HL-60 (cell line): ENCODE measurements at places on chromosomes 6 and 20.
A peak's percentile ranks its signal among the peaks of the same experiment; 100 is the strongest.

GRCh38 chr6:133697185-133697584 lies 191.7 kb upstream of the TCF21 start:
- DNase-seq, result no peak

DNA sequence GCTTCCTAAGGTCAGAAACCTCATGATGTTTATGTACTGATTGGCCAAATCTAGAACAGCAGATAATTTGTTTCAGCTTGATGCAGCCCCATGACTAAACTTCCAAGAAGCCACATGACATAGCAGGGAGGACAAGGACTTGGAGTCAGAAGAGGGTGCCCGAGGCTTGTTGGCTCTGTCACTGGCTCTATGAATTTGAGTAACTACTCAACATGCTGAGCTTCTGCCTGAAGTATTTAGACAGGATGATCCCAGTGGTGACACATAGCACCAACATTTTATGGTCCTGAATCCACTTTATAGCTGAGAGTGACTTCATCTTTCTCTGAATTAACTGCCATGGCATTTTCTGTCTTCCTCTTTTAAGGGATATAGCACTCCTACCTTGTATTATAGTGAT lies 13.5 kb upstream of the TBX18 start:
- no peak for DNase-seq

DNA sequence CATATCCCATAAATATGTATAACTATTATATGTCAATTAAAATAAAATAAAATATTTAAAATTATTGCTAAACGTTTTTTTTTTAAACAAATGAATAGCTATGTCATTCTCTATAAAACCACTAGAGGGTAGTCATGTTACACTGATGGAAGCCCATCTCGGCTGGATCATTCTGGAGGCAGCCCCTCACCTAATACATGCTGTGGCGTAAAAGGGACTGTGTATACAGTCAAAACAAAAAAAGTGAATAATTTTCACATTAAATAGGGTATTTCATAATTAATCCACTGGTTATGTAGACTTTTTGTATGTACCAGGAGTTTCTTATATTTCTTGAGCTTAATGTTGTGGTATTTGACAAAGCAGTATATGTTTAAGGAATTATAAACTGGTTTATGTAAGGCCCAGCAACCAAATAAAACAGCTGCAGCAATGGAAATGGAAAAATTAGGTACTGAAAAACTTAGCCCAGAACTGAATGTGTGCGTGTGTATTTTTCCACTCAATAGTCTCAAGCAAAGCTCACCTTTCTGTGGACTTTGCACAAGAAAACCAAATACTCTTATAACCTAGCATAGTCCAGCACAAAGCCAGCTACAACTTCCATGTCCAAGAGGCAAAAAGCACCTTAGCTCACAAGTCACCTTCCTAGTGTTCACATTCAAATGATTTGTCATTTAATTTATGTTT lies 81.7 kb downstream of the COL9A1 start:
- no peak for DNase-seq

- peak; percentile 11 for DNase-seq
Observed at GRCh38 chr6:28719275-28719940, 193.7 kb downstream of the GPX5 start.

GRCh38 chr6:31972709-31973350 lies 892 bp upstream of the DXO start:
- no peak for DNase-seq

GRCh38 chr20:33896509-33896908 lies 85.4 kb downstream of the CHMP4B start:
- DNase-seq, result no peak

DNA sequence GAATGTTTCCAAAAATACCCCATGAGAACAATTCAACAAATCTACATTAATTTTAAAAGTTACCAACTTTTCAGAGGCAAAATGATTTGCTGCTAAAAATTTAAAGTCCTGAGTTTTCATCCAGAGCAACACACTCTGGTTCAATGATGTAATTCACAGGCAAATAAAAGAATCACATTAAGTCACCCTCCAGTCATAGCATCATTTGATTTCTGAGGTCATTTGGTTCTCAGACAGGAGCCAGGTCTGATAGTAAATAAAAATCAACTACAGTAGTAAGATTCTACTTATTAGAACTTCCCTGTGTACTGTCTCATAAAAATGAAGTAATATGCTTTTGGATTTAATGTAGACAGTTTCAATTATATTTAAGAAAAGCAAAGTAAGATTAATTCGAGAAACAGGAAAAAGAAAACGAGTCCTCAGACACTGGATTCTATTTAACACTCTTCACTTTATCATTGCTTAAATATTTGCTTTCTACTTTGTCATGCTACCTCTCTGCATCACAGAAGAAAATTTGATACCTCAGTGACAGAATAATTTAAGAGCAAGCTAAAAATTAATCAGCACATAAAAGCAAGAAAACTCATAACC lies 25.8 kb downstream of the MAP7 start:
- no peak for DNase-seq

GRCh38 chr6:76435174-76435573 lies 362.7 kb upstream of the IMPG1 start:
- DNase-seq, result peak; percentile 32

GRCh38 chr6:8375916-8376315 lies 59.4 kb downstream of the SLC35B3 start:
- no peak for DNase-seq

DNA sequence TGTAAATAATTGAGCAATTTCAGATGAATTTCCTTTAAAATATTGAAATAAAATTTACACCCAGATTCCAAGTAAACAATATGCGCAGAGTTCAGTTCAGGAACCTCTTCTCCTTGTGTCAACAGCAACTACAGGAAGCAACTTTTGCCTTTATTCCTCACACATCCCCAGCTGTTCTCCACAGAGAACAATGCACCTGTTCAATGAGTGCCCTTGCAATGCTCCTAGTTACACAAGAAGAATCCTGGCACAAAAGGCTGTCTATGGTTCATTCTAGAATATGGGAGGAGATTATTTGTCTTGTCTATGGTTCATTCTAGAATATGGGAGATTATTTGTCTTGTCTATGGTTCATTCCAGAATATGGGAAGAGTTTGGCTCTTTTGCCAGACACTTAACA lies 454.9 kb downstream of the BTBD3 start:
- no peak for DNase-seq

- no peak for DNase-seq
Observed at GRCh38 chr6:80254716-80255115, 148.2 kb downstream of the BCKDHB start.

DNA sequence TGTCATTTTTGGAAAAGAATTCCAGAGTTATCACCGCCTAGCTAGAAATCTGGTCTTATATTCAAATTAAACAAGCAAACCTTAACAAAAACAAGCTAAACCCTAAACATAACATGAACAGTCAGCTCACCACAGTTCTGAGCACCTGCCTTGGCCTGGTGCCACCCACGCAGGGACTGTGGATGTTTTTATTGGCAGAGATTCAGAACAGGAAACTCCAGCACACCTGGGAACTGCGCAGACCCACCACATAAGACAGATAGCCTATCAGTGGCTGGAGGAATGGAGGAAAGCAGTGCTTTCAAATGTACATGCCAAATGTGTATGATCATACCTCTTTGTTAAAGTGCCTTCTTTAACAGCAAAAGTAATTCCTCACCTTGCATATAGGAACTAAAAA lies 8.9 kb downstream of the SLC16A10 start:
- no peak for DNase-seq

- no peak for DNase-seq
Observed at GRCh38 chr6:155201461-155202226, 62.2 kb upstream of the CLDN20 start.

GRCh38 chr20:10713161-10713560 lies 39.4 kb upstream of the JAG1 start:
- DNase-seq, result no peak
